ENCODE measurements at places on chromosomes 4 and X.

GRCh38 chr4:20126906-20127305 lies 124.8 kb upstream of the SLIT2 start:
- DNase-seq = no peak

DNA sequence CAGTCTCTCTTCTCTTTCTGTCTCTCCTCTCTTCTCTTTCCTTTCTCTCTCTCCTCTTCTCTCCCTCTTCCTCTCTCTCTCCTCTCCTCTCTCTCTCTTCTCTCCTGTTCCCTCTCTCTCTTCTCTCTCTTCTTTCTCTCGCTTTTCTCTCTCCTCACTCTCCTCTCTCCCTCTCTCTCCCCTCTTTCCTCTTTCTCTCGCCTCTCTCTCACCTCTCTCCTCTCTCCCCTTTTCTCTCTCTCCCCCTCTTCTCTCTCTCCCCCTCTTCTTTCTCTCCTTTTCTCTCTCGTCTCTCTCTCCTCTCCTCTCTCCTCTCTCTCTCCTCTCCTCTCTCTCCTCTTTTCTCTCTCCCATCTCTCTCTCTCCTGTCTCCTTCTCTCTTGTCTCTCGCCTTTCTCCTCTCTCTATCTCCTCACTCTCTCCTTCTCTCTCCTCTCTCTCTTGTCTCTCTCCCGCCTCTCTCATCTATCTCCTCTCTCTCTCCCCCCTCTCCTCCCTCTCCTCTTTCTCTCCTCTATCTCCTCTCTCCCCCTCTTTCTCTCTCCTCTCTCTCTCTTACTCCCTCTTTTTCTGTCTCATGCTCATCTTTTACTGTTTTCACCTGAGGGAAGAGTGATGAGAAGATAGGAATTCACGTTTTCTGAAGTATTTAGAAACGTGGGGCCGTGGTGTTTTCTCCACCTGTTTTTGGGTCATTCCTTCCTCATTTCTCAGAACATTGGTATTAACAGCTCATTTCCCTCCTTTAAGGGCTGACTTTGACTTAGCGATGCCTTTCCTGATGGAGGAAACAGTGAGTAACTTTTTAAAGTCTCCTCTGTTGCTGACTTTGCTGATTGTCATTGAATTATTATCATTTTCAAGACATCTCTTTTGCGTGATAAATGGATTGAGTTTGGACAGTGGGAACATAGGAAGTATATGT lies 80.6 kb upstream of the CD99 start:
- no peak for DNase-seq

- DNase-seq = no peak
These were observed 515.6 kb downstream of the PPARGC1A start for GRCh38 chr4:23374259-23374658.

DNA sequence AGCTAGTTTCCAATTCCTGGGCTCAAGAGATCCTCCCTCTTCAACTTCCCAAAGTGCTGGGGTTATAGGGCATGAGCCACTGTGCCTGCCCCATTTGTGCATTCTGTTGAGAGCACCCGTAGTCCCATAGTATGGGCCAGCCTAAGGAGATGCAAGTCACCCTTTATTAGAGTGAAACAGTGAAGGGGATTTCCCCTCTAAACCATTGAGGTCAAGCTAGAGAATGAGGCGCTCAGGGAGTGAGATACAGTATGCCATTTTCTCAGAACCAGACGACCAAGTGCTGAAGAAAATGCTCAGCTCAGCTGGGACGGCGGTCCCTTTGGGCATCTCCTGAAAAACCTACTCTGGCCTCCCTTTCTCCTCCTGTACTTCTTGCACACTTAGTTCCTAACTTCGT lies 18.7 kb downstream of the RNF4 start:
- DNase-seq = no peak

GRCh38 chr4:85222561-85222960 lies 252.4 kb upstream of the ARHGAP24 start:
- DNase-seq = no peak
